ENCODE measurements at places on chromosomes 5 and 9. TPM values are rescaled to one million over a fixed set of nuclear protein-coding genes. Genes with fewer than 3 reads are reported as not detected.

The HSD17B3 gene
- total RNA-seq, result not detected

The PDE6A gene
- total RNA-seq, result not detected

GRCh38 chr5:96780626-96781025 is 27.1 kb downstream of the ERAP1 start:
- no peak overlapping the region for H3K27ac ChIP-seq
- peaks cover 24% of the 10 kb centered on the region for H3K4me1 ChIP-seq
- no peak overlapping the region for H3K4me3 ChIP-seq

DNA sequence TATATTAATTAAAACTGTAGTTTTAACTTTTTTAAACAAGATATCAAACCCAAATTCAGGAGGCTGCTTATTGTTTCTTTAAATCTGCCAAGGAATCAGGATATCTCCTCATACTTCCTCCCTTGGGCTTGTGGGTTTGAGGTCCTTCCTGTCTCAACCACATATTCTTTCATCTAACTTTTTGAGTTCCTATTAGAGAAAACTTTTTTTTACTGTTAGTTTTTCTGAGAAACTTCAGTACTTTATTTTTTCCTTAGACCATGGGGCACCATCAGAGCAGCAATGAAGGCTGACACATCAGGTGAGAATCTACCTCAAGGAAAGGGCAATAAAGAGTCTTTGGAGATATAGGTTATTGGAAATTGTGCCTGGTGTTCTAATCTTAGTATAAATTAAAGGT is 56.7 kb downstream of the TSSK1B start:
- no peaks in the 10 kb centered on the region for H3K27me3 ChIP-seq
- no peaks in the 10 kb centered on the region for H3K36me3 ChIP-seq
- H3K27ac ChIP-seq, result no peak overlapping the region
- H3K4me1 ChIP-seq, result no peaks in the 10 kb centered on the region
- DNase-seq, result no peak

- no peak overlapping the region for H3K4me3 ChIP-seq
- H3K27me3 ChIP-seq, result no peaks in the 10 kb centered on the region
- no peak overlapping the region for H3K27ac ChIP-seq
Measured at GRCh38 chr5:32422697-32423096, 21.8 kb downstream of the ZFR start.

DNA sequence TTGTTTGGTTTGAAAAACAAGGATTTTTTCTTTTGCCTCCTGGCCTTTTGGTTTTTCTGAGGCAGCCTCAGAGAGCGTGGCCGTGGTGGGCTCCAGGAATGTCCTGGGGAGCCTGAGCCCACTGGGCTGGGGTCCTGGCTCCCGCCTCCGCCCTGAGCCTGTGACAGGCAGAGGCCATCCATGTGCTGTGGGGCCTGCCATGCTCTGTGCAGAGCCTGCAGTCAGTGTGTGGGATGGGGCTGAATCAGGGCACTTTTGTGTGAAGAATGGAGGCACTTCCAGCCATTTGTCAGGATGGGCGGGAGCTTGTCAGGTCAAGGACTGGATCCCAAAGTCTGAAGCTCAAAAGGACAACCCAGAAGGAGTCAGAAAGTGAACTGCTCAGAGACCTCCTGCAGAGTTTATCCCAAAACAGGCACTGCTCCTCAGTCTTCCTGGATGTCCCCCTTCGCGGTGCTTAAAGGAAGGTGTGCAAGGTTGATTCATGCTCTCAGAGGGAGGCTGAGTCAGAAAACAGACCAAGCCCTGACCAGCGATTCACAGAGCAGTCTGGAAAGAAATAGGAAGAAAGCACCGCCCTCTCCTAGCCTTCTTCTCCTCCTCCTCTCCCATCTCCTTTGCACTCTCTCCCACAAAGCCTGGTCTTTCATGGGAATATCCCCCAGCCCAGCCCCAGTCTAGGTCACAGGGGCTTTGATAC is 53.2 kb downstream of the MVB12B start:
- peak overlapping the region; percentile 71 for H3K4me3 ChIP-seq
- peaks cover 62% of the 10 kb centered on the region for H3K4me1 ChIP-seq
- H3K36me3 ChIP-seq, result peaks cover 4% of the 10 kb centered on the region
- peak overlapping the region; percentile 83 for H3K27ac ChIP-seq
- no peak for DNase-seq

The TCF7 gene
- total RNA-seq, result 18.0 TPM

- H3K27ac ChIP-seq, result no peak overlapping the region
- no peak for DNase-seq
- no peaks in the 10 kb centered on the region for H3K27me3 ChIP-seq
- H3K36me3 ChIP-seq, result peaks cover 8% of the 10 kb centered on the region
- H3K4me3 ChIP-seq, result no peak overlapping the region
Measured at GRCh38 chr5:116442095-116442534, 132.5 kb downstream of the SEMA6A start.

The BTNL8 gene
- total RNA-seq, result not detected

The OR1N1 gene
- total RNA-seq, result not detected

GRCh38 chr5:55254802-55255201 is 21.4 kb upstream of the CCNO start:
- peaks cover 6% of the 10 kb centered on the region for H3K36me3 ChIP-seq
- no peak overlapping the region for H3K4me3 ChIP-seq
- no peak for DNase-seq

GRCh38 chr9:109256336-109256735 is 64.5 kb downstream of the EPB41L4B start:
- no peak overlapping the region for H3K27ac ChIP-seq
- no peak overlapping the region for H3K4me3 ChIP-seq
- H3K27me3 ChIP-seq, result no peaks in the 10 kb centered on the region

The KIF3A gene
- total RNA-seq, result 23.8 TPM

DNA sequence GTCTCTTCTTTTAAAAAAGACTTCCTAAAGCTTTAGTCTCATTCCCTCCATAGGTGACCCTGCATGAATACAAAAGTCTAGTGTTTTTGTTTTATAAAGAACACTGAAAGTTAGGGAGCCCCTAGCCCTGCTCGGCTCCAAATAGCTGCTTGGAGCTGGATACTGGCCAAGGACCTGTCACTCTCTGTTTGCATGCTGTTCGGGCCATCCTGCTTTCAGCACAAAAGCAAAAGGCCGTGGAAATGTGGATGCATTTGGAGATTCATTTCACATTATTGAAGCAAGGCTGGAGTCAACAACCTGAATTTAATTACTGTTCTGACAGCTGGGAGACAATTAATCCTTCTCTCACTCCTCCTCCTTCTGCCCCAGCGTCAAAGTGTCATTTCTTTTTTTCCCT is 151.7 kb upstream of the NMUR2 start:
- H3K27me3 ChIP-seq, result no peaks in the 10 kb centered on the region
- H3K4me1 ChIP-seq, result peaks cover 5% of the 10 kb centered on the region
- DNase-seq, result no peak
- no peak overlapping the region for H3K4me3 ChIP-seq
- no peaks in the 10 kb centered on the region for H3K36me3 ChIP-seq

The DOK3 gene
- total RNA-seq, result 10.5 TPM

The TERT gene
- total RNA-seq, result 5.6 TPM

- H3K4me1 ChIP-seq, result peaks cover 86% of the 10 kb centered on the region
- H3K4me3 ChIP-seq, result peak overlapping the region; percentile 83
- H3K27ac ChIP-seq, result peak overlapping the region; percentile 70
- no peak for DNase-seq
- peaks cover under 1% of the 10 kb centered on the region for H3K27me3 ChIP-seq
Measured at GRCh38 chr5:142319560-142320429, 5.0 kb downstream of the SPRY4 start.

- no peak for DNase-seq
- no peaks in the 10 kb centered on the region for H3K27me3 ChIP-seq
- H3K4me3 ChIP-seq, result no peak overlapping the region
Measured at GRCh38 chr9:16575142-16575985, 295.1 kb downstream of the BNC2 start.

The KCNV2 gene
- total RNA-seq, result not detected
